ENCODE measurements at places on chromosomes 2 and 18.

DNA sequence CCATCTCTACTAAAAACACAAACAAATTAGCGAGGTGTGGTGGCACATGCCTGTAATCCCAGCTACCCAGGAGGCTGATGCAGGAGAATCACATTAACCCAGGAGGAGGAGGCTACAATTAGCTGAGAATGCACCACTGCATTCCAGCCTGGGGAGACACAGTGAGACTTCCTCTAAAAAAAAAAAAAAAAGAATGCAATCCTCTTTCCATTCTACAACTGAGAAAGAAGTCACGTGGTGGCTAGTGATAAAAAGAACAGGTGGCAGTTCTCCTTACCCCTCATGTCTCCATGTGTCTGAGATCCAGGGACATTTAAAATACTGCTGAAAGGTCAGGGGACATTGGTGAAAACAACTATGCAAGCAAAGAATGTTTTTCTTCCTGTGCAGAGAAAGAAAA, 24.4 kb upstream of the GPR39 start:
- DNase-seq = no peak

DNA sequence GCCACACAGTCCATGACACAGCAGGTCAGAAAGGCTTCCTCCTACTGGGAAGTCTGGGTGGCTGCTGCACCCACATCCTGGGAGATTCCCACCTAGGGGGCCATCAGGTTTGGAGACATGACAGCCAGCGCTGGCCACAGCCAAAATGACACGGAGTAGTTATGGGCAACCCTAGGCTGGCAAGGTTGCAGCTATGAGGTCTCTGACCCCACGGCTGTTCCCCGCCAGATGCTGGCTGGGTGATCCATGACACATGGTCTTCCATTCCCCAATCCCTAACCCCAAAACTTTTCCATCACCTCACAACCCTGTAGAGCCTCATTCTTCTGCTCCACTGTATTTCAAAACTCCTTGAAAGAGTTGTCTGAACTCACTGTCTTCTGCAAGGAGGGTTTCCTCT, 42.7 kb upstream of the EPAS1 start:
- no peak for DNase-seq

GRCh38 chr2:30514848-30515435, 67.9 kb downstream of the LCLAT1 start:
- no peak for DNase-seq

- no peak for DNase-seq
Observed at GRCh38 chr2:48174503-48174902, 268.2 kb upstream of the FBXO11 start.

GRCh38 chr2:110720547-110720946, 11.8 kb upstream of the ACOXL start:
- DNase-seq = no peak

GRCh38 chr2:179193759-179194394, 70.8 kb downstream of the SESTD1 start:
- DNase-seq = no peak

DNA sequence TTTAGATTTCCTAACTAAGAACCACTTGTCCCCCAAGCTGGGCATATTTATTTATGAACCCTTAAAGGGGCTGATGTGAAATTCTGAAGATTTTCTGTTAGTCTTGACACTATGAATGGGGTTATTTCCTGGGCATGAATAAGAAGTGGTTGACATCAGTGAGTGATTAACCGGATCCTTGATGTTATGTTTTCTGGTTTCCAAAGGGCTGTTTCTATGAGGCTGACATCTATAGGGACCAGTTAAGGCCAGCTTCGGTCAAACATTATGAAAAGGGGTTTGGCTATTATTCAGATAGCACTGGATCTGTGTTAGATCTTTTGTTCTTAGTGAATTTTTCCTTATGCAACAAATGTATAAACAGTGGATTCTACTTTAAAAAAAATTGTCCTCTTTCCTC, 443.7 kb upstream of the SPRED2 start:
- DNase-seq = no peak

- no peak for DNase-seq
Observed at GRCh38 chr2:144215701-144216675, 303.9 kb downstream of the ZEB2 start.

DNA sequence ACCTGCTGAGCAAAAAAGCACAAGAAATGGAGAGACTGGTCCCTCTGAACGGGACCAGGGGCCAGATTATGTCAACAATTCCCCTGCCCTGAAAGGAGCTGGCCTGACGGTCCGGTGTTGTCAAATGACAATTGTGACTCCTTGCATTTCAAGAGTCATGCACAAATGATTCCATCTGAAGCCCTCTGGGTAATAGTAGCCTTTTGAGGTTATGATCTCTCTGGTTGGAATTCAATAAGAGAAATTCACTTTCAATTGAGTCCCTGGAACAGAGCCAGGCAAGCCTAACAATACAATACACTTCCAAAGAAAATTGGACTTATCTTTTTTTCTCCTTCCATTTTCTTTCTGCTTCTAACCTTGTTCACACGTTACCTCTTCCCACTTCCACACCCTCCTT, 116.9 kb downstream of the C1D start:
- no peak for DNase-seq

GRCh38 chr2:219581346-219581745, 9.2 kb downstream of the INHA start:
- no peak for DNase-seq

- no peak for DNase-seq
Observed at GRCh38 chr18:56162311-56163265, 475.8 kb downstream of the TXNL1 start.

GRCh38 chr2:240955306-240956170, 42.9 kb upstream of the SNED1 start:
- no peak for DNase-seq

GRCh38 chr18:76358774-76359173, 136.3 kb downstream of the ZNF516 start:
- no peak for DNase-seq

DNA sequence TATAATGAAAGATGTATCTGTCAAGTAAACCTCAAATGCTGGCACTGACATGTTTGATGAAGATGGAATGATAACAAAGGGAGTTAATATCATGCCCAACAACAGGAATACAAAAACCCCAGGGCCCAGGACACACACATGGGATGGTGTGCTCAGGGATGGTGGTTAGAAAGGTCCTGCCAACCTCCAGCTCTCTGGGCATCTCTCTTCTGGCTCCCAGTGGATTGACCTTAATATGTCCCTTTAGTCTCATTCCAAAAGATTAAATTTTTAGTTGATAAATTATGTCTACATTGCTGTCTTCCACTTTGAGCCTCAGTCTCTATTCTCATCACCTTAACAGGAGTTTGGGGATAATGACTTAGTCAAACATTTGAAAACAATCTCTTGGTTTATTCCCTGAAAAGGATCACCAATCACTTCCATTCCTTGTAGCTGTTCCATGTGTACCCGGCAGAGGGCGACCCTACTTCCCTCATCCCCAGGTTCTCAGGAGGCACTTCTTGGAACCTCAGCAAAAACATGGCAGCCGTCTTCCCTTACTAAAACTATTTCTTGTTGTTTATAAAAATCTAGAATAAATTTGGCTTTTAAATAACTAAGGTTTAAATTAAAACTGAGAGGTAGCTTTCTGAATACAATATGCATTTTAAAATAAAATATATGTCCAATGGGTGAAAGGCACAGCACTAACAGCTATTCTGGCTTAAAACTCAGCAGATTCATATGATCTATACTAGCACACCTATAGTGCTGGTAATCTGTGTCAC, 29.6 kb downstream of the MCEE start:
- peak; percentile 26 for DNase-seq

- DNase-seq = peak; percentile 41
Observed at GRCh38 chr2:42141687-42142546, 27.2 kb upstream of the EML4 start.

- no peak for DNase-seq
Observed at GRCh38 chr2:71843391-71843850, 304.2 kb downstream of the CYP26B1 start.

DNA sequence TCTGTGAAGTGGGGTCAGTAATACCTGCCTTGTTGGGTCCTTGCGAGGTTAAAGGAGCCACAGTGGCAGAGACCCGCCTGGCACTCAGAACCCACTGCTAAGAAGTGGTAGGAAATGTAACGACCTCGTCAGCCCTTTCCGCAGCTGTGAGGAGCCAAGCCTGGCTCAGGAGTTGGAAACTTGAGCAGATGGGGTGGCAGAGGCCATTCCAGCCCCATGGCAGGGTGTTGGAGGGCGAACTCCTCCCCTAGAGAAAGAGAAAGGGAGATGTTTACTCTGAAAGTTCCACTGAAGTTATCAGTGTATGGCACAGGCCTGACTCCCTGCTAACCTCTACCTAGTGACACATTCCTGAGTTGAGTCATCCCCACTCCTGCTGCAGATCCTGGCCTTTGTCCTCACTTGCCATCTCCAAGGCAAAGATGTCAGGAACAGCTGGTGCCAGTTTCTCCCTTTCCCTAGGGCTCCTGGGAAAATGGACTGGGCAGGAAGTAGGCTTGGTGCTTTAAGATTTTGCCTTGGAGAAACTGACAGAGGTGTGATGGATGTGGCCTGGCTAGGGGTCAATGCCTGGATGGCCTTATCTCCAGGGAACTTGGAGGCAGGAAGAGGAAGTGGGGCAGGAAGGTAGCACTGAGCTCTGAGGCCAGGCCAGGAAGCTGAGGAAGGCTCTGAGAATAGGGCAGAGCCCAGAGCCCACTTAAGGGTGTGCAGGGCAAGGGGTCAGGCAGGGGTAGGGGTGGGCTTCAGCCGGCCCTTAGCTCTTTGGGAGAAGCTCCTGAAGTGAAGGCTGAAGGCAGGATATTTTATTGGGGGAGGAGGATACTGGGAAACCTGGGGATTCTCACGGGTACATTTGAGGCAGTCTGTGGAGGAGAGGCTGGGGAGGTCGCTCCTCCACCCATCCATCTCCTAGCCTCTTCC, 888 bp downstream of the VAMP5 start:
- no peak for DNase-seq

- no peak for DNase-seq
Observed at GRCh38 chr2:69453475-69454129, 16.4 kb upstream of the NFU1 start.

GRCh38 chr18:12564378-12564777, 93.5 kb downstream of the SPIRE1 start:
- no peak for DNase-seq

DNA sequence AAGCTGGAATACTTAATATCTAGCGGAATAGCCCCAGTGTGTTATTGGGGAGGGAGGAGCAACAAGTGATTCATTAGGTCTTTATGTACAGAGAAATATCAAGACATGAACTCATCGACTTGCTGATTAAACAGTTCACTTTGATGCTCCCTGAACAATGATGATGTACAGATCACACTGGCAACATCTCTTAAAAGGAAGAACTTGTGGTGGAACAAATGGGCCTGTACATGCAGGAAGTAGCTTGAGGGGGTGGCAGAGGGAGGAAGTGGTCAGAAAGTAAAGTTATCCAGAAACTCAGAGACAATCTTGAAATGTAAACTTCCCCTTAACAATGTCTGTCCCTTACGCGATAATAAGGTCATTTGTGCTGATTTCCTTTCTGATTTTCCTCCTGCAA, 90.5 kb downstream of the NXPH2 start:
- DNase-seq = peak; percentile 37

GRCh38 chr2:237604960-237605359, 14.4 kb upstream of the RAB17 start:
- no peak for DNase-seq

- no peak for DNase-seq
Observed at GRCh38 chr2:233338812-233339368, 15.4 kb upstream of the DGKD start.

GRCh38 chr2:211407076-211407475, 850.7 kb downstream of the CPS1 start:
- DNase-seq = no peak

DNA sequence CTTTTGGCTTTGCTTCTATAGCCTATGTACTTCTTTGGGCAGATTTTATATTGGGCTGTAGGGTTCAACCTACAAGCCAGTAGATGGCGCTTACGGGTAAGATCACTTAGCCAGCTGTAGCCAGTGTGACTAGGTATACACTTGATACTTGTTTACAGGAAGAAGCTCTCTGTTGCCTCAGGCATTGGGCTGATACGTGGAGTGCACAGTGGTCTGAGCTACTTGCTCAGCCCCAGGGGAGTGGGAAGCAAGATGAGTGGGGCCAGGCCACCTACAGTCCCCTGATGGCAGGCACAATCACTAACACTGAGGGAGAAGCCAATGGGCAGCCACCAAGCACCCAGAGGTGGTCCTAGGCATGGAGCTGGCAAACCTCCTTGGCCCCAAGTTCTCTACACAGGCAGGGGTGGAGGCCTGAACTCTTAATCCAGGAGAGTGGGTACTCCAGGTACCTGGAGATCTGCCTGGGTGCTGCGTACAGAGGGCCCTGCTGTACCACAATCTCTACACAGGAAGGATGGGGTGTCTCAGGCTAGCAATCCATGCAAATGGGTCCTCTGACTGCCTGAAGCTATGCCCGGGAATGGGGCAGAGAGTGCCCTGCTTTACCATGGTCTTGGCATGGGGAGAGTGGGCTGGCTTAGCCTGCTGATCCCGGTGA, 122.2 kb downstream of the NCOA1 start:
- DNase-seq = no peak

DNA sequence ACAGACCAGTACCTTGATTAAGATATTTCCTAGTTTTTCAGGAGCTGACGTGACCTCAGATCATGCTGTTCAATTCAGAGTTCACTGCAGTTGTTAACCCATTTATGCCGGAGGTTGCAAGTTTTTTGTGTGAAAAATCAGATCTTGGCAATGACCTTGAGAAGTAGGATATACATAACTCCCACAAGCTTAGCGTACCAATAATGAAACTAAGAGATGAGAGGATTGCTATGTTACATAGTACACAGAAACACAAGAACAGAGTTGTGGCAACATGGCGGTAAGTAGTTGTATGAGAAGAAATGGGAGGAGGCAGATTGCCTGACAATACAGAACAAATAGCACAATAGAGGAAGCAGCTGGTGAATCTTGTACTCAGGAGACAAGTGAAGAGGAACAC, 39.1 kb downstream of the PPIG start:
- no peak for DNase-seq

DNA sequence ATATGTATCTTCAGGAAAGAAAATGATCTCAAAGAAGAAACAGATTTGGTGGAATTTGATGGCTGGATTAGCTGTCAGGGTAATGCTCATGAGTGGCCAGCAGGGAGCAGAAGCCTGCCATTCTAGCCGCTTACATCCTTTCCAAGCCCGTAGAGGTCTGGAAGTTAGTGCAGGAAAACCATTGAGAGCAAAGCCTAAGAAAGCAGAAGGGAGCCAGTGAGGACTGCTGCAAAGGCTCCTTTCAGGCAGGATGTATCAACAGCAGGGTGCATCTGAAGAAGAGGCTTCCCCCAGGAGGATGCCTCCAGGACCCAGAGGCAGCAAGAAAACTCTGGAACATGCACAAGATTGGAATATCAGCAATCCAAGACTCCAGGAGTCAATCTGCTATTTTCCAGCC, 22.9 kb upstream of the LBH start:
- DNase-seq = peak; percentile 68

GRCh38 chr2:6352247-6352646, 513.5 kb downstream of the CMPK2 start:
- DNase-seq = no peak

Measured in globus pallidus (tissue), 1 donor.